ENCODE measurements at places on chromosomes 12 and 14.

- DNase-seq, result no peak
Observed at GRCh38 chr12:100101000-100101399, 41.7 kb downstream of the BLTP3B start.

GRCh38 chr12:67515679-67516340 lies 132.7 kb upstream of the DYRK2 start:
- no peak for DNase-seq

DNA sequence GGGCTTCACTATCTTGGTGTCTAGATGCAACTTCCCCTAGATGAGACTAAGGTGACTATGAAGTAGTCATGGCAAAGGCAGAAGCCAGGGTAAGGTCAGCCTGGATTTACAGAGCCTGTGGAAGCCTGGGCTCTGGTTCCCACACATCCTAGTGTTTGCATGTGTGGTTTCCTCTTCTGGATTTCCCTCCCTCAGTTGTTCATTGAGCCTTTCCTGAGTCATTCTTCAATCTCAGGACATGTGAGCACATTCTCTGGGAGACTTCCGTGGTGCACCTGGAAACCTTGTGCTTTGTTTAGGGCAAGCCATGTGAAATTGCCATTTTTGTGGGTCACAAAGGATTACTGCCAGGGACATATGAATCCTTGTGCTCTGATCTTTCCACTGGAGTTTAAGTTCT lies 236.6 kb downstream of the C12orf75 start:
- no peak for DNase-seq

DNA sequence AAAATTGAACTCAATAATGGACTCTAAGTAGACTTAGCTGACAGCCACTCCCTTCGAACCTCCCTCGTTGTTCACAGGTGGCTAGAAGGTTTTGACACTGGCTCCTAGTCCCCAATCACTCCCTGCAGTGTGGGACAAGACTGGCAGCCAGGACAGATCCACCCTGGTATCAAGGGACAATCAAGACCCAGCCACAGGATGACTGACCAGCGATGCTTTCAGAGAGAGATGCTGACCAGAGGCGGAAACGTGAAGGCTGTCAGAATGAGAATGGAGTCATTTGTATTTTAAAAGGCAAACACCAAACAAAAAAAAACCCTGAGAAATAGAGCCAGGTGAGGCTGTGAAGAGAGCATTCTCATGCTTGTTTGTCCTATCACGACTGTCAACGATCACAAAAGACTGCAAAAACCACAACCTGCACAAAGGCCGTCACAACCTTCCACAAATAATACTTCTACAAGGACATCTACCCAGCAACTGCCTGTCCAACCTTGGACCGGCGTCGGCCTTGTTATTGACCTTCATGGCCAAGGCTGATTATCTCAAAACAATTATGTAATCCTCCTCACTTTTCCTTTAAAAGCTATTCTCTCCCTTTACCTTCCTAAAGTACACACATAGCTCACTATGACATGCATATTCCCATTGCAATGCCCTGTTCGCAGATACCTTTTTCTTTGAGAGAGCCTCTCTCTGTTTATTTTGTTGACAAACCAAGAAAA lies 13.2 kb downstream of the EIF5 start:
- no peak for DNase-seq

- DNase-seq, result no peak
Observed at GRCh38 chr12:80099259-80099658, at the start of gene OTOGL. Gene OTOGL, plus strand, starts transcription at chr12:80099537. Its CDS starts 109,895 bp downstream, at chr12:80209432.

- peak; percentile 73 for DNase-seq
Observed at GRCh38 chr14:83164016-83164415, 1630.4 kb upstream of the SEL1L start.

DNA sequence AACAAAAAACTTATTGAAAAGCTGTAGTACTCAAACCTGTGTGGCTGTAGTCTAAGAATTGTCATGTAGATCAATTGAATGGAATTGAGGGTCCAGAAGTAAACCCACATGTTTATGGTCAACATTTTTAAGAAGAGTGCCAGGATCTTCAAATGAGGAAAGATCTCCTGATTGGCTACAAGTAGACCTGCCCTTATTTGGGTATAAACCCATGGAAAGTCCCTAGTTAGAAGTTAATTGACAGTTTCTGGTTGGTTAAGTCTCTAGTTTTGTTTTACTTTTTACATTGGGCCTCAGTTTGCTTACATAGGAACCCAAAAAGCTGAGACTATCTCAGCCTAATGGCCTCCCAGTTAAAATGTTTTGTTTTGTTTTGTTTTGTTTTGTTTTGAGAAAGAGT lies 91.9 kb upstream of the RESF1 start:
- no peak for DNase-seq

- no peak for DNase-seq
Observed at GRCh38 chr14:51724650-51725049, 72.9 kb downstream of the FRMD6 start.

GRCh38 chr12:88393017-88393767 lies 187.1 kb downstream of the KITLG start:
- no peak for DNase-seq

GRCh38 chr12:113934946-113935345 lies 31.2 kb downstream of the RBM19 start:
- no peak for DNase-seq

GRCh38 chr14:92719421-92719820 lies 29.0 kb downstream of the LGMN start:
- DNase-seq, result peak; percentile 30

DNA sequence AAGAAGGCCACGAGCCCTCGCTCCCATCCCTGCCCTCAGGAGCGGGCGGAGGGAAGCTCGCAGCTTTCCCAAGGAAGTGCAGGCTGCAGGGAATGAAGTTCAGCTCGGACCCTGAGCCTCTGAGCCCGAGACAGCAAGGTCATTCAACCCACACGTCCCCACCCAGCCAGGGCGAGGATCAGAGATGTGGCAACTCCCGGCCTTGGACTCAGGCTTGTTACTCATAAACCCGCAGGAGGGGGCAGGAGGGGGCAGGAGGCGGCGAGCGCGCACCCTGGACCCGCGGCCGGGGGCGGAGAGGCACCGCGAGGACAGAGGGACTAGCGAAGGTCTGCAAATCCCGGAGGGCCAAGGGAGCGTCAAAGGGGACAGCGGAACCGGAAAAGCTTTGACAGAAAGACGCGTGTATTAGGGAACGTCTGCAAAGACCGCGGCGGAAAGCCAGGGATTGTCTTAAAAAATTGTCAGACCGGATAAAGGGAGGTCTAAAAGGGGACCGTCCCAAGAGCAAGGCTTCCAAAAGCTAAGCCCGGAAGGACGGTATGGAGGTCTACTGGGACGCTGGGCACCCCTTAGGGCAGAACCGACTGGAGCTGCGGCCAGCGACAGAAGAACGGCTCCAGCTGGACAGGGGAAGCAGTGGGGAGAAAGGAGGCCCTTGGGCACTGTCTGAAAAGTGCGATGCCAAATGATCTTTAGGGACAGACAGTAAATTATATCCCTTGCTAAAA lies 611 bp upstream of the DCAF11 start:
- peak; percentile 82 for DNase-seq

DNA sequence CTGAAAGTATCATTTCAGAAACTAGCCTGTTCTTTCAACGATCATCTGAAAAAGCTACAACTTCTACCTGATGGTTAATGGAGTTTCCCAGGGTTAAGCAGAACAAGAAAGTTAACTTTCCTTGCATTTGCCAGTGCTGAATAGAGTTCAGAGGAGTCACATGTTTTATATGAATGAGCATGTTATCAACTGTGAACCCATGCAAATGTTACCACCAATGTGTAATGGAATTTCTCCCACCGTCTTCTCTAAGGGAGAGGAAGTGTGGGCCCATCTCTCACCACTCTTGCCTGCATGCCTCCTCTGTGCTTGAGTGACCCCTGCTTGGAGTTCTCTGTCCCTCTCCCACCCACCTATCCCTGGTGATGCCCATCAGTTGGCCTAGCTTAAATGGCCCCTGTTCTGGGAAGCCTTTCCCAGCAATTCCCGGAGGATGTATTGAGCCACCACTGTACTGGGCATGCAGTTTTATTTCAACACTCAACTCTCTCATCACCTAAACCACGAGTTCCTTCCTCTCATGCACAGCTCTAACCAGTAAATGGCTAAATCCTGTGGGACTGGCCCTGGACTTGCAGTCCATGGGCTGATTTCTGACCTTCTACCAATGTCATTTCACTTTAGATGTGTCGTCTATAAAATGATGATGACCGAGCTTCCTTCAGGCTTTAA lies 159.8 kb downstream of the RPAP3 start:
- no peak for DNase-seq

GRCh38 chr12:68479261-68479895 lies 131.3 kb upstream of the RAP1B start:
- DNase-seq, result peak; percentile 71

- no peak for DNase-seq
Observed at GRCh38 chr12:116062698-116063097, 214.8 kb downstream of the MED13L start.

DNA sequence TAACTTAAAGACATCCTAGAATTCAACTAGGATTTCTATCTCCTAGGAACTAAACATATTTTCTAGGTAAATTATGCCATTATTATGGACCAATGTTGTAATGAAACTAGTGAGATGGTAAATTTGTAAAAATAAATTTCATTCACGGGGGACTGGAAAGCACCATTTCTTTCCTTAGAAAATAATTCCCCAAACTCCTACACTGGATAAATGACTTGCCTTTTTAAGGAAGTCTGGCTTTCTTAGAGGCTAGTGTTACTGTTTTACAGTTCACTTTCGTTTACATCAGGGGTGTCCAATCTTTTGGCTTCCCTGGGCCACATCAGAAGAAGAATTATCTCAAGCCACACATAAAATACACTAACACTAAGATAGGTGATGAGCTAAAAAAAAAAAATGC lies 3.3 kb downstream of the SLC39A9 start:
- no peak for DNase-seq

DNA sequence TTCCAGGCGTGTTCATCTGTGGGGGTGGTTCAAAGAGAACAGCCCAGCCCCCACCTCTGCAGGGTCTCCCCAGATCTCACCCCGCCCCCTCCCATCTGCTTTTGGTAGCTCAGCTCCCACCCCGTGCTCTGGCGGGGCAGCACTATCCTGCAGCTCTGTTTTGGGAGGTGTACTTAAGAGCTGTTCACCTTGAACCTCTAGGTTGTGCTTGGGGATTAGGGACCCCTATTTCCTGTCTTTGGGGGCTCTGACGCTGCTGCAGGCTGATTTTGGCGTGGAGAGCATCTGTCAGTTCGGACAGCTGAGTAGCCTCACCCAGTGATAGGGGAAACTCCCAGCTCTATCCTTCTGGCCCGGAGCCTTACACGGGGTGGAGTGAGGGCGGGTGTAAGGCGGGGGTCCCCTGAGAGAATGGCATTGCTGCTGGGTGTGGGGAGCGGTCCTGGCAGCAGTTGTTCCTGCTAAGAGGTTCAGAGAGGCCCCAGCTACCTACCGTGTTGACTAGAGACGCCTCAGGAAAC lies 765 bp downstream of the TMEM120B start:
- DNase-seq, result no peak

GRCh38 chr12:16152885-16153673 lies 124.4 kb downstream of the SLC15A5 start:
- DNase-seq, result no peak

- DNase-seq, result no peak
Observed at GRCh38 chr12:40692765-40693206, 547 bp downstream of the CNTN1 start.

- no peak for DNase-seq
Observed at GRCh38 chr12:90548595-90548994, 406.4 kb downstream of the CCER1 start.

GRCh38 chr12:122194804-122195203 lies 8.7 kb upstream of the B3GNT4 start:
- DNase-seq, result no peak

DNA sequence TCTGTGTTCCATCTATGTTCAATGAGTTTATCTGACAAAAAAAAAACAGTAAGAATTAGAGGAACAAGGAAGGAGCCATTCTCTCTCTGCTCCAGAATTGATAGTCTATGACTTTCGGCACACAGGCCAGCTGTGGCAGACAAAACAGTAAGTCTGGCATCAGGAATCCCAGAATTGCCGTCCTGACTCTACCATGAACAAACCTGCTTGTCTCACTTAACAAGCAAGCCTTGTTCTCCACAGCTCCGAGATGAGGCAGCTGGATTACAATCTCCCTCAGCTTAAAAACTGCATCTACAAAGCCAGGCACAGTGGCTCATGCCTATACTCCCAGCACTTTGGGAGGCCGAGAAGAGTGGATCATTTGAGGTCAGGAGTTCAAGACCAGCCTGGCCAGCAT lies 153.6 kb upstream of the TMCC3 start:
- no peak for DNase-seq

GRCh38 chr12:80936642-80937390 lies 918 bp downstream of the LIN7A start:
- DNase-seq, result no peak

DNA sequence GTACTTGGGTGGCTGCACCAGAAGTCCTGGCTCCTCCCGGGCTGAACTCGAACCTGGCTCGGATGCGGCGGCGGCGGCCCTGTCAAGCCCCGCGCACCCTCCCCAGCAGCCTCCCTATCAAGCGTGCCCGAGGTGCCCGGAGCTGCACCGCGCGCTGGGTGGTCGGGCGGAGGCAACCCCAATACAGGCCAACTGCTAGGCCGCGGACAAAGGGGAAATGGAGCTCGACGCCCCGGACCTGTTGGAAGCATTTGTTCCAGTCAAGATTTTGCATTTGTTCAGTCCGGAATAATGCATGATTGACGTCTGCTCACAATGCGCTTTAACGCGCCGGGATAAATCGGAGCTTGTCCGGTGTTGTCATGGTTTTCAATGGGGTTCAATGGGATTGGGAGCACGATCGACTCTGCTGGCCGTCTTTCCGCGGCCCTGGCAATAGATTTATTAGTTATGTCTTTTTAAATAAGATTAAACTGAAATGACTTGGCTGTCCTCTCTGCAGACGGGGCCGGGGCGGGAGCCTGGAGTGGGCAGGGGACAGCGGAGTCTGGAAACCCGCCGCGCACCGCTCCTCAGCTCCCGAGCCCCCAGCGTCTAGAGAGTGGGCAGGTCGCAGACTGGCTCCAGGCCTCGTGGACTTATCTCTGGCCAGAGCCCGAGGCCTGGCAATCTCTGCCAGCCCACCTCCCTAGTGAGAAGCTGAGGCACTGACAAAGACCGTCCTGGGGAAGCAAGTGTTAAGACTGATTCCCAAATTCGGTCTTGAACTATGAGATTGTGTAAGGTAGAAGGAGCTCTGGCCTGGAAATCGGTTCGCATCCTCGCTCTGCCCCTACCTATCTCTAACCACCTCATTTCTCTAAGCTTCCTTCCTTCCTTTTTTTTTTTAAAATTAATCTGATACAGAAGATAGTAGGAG lies 1.7 kb upstream of the NKX2-8 start:
- DNase-seq, result no peak

DNA sequence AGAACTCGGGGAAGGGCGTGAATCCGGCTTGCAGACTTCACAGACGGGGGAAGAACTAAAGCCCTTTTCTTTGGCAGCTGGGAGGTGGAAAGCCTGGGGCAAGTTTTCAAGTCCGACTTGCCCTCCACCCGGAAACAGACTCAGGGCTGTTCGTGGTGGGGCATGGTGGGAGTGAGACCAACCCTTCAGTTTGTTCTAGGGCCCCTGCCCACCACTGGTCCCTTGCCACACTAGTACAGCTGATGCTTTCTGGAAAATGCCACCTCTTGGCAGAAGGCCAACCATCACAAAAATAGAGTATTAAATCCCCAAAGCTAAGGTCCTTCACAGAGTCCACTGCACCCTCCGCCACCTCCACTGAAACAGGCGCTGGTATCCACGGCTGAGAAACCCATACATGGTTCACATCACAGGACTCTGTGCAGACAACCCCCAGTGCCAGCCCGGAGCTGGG lies 50.4 kb upstream of the DDX11 start:
- DNase-seq, result no peak
